ENCODE measurements at places on chromosomes 13 and 19. TPM values are rescaled to one million over a fixed set of nuclear protein-coding genes. Genes with fewer than 3 reads are reported as not detected.

SPIB gene
- 0.04 TPM for total RNA-seq

KLK15 gene
- not detected for total RNA-seq

ATP12A gene
- not detected for total RNA-seq

- no peak for DNase-seq
These were observed 171.6 kb upstream of the IPO5 start for GRCh38 chr13:97781891-97782305.

- DNase-seq, result no peak
These were observed 366.4 kb upstream of the SPRY2 start for GRCh38 chr13:80707000-80707983.

CGB8 gene
- total RNA-seq, result not detected

GRCh38 chr19:31943191-31943661 lies 402.2 kb upstream of the ZNF507 start:
- DNase-seq, result no peak

- DNase-seq, result no peak
These were observed 23.1 kb upstream of the TNFRSF19 start for GRCh38 chr13:23547000-23547590.

- DNase-seq, result no peak
These were observed 452 bp upstream of the PPM1N start for GRCh38 chr19:45497791-45498190.

CCDC70 gene
- total RNA-seq, result not detected

GRCh38 chr13:95246292-95247082 lies 54.8 kb downstream of the ABCC4 start:
- no peak for DNase-seq

GRCh38 chr13:76796851-76797250 lies 89.4 kb downstream of the KCTD12 start:
- DNase-seq, result no peak

LHB gene
- 0.26 TPM for total RNA-seq

- DNase-seq, result no peak
These were observed 63.9 kb downstream of the LHFPL6 start for GRCh38 chr13:39538816-39539790.

CYP4F2 gene
- not detected for total RNA-seq

TNFSF11 gene
- not detected for total RNA-seq

- no peak for DNase-seq
These were observed 9.3 kb downstream of the CD177 start for GRCh38 chr19:43362745-43363144.

DNA sequence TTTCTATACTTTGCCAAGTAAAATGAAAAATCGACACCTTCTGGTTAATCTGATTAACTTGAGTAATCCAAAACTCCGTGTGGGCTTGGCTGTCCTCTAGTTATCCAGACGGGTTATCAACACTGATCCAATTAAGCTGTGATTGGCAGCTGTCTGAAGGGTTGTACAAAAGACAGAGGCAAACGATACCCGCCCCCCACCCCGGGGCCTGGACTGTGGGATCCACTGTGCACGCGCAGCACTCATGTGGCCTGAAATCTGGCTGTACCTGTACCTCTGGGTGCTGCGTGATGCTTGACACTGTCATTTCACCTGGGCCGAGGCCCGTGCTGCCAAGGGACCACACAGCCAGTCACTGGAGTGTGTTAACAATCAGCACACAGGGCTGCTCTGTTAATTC lies 53.5 kb downstream of the COL4A2 start:
- no peak for DNase-seq

DNA sequence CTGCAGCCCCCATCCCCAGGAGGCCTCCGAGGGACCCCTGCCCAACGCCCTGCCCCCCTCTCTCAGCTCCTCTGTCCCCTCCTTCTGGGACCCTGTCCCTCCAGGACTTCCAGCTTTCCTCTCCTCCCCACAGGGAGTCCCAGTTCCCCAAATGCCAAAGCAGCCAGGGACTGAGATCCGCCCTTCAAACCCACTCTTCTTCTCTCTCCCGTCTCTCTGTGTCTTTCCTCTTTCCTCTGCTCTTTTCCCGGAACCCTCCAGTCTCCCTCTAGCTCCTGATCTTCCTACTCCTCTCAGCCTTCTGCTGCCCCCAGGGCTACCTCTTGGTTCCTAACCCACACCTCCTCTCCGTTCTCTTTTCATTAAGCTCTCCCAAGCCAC lies 377 bp downstream of the CA11 start:
- DNase-seq, result no peak

DNA sequence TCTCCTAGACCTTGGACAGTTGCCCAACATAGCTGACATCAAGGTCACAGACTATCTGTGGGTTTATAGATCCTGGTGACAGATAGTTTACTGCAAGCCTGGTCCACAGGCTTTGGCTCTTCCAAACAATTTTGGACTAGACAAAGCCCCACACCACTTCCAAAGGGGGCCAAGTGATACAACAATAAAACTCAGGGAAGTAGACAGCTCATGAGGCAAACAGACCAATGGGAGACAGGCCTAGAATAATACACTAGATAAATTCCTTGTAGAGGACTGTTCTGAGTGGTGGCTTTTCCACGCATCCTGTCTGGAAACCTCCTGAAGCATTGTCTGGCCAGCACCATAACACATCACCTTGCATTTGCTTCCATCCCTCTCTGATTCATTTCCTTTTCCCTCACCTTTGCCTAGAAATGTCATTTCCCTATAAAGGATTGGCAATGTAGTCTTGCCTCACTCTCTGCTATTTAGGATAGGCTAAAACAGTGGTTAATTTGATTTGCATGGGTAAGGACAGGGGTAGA lies 284.2 kb downstream of the POU4F1 start:
- no peak for DNase-seq

PDS5B gene
- 35.9 TPM for total RNA-seq

FAM124A gene
- 7.0 TPM for total RNA-seq

GRCh38 chr13:67943116-67943515 lies 713.0 kb upstream of the PCDH9 start:
- DNase-seq, result no peak

GAPDHS gene
- not detected for total RNA-seq

ZNF563 gene
- total RNA-seq, result 1.5 TPM

GRCh38 chr13:113365971-113366588 lies 2.1 kb upstream of the GRTP1 start:
- no peak for DNase-seq

DNA sequence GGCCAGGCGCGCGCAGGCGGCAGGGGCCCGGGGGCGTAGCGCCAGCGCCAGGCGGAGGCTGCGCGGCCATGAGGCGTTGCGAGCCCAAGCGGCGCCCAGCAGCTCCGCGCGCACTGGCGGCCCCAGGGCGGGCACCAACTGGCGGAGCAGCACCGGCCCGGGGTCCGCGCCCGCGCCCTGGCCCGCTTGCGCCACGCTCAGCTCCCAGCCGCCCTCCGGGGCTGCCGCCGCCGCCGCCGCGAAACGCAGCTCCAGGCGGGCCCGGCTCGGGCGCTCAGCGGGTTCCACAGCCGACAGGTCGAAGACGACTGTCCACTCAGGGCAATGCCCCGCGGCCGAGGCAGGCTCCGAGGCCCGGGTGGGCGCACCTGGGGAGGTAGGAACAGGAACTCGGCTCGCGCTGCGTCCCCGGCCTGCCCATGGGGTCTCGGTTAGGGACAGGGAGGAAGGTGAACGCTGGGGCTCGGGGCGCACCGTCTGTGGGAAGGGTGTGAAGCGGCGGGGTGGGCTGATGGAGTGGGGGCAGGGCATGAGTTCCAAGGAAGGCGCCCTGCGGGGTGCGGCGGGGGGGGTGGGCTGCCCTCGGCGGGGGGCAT lies 26.8 kb downstream of the CERS1 start:
- no peak for DNase-seq

DNA sequence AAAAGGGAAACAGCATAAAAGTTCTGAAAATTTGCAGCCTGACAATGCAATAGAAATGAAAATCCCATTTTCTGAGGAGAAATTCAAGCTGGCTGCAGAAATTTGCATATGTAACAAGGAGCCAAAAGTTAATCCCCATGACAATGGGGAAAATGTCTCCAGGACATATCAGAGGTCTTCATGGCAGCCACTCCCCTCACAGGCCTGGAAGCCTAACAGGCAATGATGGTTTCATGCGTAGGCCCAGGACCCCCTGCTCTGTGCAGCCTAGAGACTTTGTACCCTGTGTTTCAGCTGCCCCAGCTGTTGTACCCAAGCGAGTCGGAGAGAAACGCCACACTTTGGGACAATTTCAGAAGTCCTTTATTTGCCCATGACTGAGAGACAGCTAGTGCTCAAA lies 701.3 kb upstream of the KLHL1 start:
- DNase-seq, result no peak

DNA sequence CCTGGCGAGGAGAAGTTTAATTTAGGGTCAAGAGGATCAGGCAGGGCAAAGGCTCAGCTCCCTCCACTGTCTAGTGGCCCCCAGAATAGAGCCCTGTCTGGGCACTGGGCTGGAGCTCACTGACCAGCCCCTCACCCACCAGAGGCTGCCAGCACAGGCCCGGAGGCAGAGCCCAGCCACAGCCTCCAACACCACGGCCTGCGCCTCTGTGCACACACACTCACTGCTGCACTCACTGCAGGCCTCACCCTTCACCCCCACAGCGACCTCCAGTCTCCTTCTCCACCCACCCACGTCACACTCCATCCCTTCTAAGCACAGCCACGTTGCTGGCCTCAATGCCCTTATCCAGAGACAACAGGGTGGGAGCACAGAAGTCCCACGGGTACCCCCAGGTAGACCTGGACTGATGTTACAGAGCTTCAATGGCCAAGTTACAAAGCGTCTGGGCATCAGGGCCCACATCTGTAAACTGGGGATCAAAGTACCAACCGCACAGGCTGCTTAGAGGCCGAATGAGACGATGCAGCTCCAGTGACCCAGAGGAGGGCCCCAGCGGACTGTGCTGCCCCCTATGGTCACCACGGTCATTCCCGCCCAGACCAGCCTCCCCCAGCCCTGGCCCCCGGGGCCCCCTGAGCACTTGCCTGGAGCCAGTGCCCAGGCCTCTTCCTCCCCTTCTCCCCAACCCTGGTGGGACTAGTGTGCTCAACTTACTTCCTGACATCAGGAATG lies 4.5 kb upstream of the PRKD2 start:
- DNase-seq, result no peak

DNA sequence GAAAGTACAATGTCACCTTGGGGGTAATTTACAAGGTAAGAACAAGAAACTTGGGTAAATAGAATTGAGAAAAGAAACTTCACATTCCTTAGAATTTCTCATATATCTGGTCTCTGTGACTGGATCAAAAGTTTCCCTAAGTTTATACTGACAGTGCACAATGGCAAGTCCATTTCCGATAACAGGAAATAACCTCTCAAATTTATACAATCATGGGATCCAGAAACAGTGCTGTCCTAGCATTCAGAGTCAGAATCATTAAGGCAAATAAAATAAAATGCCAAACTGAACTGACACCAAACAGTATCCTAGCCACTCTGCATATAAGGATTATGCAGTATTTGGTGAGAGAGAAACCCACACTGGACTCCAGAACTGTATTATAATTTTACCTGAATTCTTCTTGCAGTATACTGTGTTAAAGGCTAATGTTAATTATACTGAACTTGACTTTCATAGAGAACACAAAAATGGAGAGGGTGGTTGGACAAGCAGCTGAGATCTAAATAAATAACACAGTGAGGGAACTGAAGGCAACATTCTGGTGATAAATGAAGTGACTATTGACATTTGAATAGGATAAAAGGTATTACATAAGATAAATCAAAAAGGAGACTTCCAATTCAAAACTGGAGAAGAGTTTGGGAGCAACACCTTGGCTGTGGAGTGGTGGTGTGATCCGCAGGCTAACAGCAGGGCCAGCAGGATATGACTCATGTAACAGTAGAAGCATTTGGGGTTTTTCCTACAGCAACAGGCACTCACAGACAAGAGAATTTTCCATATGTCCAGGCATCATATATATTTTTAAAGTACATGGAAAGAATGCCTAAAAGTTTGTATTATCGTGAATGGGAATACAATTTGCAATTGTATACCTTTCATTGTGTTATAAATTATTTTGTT lies 932.5 kb upstream of the MIR17HG start:
- DNase-seq, result no peak

UCHL3 gene
- 65.3 TPM for total RNA-seq

DNA sequence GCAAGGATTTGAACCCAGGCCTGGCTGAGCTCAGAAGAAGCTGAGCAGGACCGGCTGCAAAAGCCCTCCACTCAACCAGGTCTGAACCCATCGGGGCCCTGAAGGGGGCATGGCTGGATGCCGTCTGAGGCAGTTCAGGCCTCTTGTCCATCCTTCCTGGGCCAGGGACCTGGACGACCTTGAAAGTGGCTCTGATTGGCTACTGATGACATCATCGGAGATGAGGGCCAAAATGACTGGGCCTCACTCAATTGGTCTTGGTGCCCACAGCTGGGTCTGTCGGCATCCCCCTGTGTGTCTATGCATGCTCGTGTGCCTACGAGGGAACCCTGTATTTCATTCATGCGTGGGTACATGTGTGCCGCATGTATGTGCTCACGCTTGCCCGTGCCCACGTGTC lies 71.8 kb downstream of the PTPRS start:
- DNase-seq, result no peak

DNA sequence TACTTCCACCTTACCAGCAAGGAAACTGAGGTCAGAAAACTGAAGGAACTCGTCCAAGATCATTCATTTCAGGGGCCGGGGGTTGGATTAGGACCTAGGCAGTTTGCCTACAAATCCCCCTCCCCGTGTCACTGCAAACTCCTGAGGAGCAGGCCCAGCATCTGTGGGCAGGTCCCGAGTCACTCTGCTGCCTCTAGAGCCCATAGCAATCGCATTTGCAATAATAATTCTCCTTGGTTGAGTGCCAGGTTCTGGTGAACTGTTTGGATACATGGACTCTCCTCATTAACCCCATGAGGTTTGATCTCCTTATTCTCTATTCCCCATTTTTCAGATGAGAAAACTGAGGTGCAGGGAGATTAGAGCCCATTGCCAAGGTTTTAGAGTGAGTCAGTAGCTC lies 903 bp downstream of the PIN1 start:
- no peak for DNase-seq

GRCh38 chr13:20672772-20673171 lies 30.7 kb upstream of the IL17D start:
- no peak for DNase-seq

DNA sequence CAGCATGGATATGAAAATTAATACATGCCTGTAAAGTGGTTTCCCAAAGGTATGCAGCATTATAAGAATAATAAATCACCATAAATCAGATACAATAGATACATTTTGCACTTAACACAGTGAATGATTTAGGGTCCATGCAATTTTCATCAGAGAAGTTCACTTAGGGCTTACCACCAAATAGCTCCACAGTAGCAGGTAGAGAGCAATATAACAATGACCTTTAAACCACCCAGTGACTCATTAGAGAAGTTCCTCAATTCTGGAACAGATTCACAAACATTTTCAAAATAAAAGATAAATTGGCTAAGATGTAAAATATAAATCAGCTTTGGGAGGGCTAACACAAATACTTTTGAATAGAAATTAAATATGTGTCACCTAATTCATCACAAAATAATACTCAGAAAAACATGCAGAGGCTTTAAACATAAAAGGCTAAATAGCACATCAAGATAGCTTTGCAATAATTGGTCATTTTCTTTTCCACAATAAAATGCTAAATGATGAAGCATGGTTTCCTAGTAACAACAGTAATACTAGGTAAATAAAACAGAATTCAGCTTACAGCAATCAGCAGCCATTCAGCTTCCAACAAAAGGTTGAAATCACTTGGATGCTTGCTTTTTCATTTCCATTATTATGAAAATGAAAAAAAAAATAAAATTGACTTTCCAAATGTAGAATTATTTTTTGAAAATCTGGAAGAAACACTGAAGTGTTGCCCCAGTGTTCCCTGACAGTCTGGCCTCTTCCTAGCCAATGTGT lies 84.3 kb upstream of the NBEA start:
- no peak for DNase-seq

GRCh38 chr19:13646758-13647157 lies 117.6 kb upstream of the MRI1 start:
- DNase-seq, result no peak

Data from pulmonary artery endothelial cell (primary cell).